A172 (cell line): ENCODE measurements at places on chromosomes 4 and X. TPM values are rescaled to one million over a fixed set of nuclear protein-coding genes. Genes with fewer than 3 reads are reported as not detected.
A peak's percentile ranks its signal among the peaks of the same experiment; 100 is the strongest.

DNA sequence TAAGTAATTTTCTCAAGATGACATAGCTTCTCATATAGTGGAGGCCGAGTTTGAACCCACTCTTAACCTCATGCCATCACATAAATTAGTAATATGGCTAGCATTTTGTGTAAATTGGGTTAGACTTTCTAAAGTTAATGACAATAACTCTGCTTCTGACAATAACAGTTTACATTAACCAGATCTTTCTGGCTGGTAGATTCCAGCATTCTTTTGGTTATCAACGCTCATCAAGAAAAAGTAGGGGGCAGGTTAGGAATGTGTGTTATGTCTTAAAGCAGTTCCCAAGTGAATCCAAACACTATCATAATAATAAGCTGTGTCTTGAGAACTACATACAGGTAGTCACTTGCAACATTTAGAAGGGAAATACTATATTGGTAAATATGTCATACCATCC lies 162.5 kb downstream of the PRDM5 start:
- no peak for DNase-seq

DNA sequence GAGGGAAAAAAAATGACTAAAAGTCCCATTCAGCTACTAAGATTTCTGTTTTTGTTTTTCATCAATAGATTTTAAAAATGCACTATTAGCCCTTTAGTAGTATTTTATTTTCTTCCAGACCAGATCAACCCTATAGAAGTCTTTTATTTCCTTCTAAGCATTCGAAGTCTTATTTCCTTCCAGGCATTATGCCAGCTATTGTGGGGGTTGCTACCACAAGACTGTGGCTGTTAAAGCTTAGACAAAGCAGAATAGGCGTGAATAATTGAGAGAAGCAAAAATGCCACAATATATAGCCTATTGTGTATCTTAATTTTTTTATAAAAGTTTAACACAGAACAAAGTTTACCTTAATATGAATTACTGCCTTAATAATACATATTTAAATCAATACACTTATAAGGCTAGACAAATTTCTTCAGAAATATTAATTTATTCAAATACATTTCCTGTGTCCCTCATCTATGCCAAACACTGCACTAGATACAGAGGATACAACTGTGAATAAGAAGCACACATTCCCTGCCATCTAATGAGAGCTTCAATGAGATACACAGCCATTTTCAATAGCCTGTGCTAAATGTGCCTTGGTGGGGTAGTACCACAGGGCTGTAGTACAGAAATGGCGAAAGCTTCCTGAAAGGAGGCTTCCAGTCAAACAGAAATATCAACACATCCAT lies 33.1 kb downstream of the SLC10A7 start:
- no peak for DNase-seq

GRCh38 chr4:186020793-186021407 lies 48.1 kb upstream of the TLR3 start:
- no peak for DNase-seq

Gene G3BP2
- 97.5 and 102 TPM in 2 replicates for total RNA-seq

Gene C4orf17
- not detected in 2 replicates for total RNA-seq

DNA sequence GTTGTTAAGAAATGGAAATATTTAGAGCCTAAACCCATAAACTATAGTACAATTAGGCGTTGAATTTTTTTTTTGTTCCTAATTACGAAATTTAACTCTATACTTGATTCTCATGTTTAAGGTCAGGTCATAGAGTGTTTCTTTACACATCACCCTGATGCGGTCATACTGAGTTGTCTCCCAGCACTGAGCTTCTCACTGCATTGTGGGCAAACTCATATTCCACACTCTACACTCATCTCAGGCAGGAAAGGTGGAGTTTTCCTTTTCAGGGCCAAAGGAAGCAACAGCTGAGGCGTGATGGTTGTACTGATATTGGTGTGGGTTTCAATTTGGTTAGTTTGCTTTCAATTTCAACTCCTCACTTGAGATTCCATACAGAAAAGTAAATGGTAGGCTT lies 75.4 kb downstream of the FAT4 start:
- DNase-seq = peak; percentile 48

DNA sequence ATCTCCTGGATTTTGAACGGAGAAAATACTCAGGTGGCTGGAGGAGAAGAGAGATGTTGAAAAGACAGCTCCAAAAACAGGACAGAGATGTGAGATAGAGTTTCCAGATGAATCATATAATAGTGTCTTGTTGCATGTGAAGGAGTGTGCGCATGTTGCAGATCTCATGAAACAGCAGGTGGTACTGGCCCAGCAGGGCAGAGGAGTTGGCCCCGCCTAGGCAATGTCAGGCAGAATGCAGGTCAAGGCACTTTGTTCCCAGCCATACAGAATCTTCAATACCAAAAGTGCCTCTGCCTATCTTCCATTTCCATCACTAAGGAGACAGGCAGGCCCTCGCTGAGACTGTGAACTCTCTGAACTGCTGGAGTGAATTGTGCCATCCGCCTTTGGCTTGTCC lies 63.9 kb upstream of the FAT1 start:
- DNase-seq = no peak

Gene PDE5A
- 7.0 and 9.9 TPM in 2 replicates for total RNA-seq

- peak; percentile 60 for DNase-seq
Observed at GRCh38 chrX:3450881-3451570, 104.6 kb upstream of the MXRA5 start.

DNA sequence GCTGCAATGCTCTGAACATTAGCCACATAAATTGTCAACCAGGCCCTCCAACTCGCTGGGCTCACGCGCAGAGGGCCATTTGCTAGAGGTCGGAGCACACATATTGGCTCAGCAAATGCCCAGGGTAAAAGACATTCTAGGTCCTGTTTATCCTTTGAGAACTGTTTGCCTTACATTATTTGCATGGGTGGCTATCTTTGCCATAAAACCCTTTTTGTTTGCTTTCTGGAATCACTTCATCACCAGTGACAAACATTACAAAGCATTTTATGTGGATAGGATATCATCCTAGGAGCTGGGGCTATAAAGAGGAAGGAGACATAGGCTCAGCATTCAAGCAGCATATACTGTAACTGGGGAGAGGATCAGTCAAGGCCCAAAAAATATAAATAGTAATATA lies 149.2 kb upstream of the RAI2 start:
- no peak for DNase-seq

GRCh38 chr4:161892951-161893350 lies 270.8 kb downstream of the FSTL5 start:
- DNase-seq = no peak

GRCh38 chrX:153662266-153662665 lies 11.3 kb downstream of the PNCK start:
- DNase-seq = no peak

DNA sequence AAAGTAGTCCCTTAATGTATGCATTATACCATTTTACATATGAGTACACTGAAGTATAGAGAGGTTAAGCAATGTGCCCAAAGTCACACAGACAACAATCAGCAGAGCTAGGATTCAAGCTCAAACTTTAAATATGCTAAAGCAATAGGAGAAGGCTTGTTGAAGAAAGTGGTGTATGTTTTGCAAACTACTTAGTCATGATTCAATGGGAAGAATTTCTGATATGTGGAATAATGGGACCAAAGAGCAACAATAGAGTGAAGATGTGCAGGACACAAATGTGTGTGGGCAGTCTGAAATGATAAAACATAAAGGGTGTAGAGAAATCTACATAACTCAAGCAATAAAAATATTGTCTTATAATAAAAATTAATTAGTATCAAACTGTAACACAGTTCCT lies 109.0 kb upstream of the ARSJ start:
- no peak for DNase-seq

DNA sequence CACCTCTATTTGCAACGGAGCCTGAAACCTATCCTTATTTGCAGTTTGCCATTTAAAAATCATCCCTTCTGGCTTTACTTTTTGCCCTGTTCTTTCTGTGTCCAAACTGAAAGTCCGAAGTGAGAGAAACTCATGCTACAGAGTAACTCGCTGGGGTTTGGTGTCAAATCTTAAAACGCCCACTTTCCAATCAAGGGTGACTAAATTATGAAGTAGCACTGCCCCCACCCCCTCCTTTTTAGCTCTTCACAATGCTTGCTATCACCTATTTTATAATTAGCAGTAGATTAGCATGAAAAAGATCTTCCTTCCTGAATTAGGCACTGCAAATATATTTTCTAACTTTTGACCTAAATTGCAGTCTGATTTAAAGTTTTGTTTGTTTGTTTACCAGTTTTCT lies 52.5 kb downstream of the VGLL1 start:
- no peak for DNase-seq

DNA sequence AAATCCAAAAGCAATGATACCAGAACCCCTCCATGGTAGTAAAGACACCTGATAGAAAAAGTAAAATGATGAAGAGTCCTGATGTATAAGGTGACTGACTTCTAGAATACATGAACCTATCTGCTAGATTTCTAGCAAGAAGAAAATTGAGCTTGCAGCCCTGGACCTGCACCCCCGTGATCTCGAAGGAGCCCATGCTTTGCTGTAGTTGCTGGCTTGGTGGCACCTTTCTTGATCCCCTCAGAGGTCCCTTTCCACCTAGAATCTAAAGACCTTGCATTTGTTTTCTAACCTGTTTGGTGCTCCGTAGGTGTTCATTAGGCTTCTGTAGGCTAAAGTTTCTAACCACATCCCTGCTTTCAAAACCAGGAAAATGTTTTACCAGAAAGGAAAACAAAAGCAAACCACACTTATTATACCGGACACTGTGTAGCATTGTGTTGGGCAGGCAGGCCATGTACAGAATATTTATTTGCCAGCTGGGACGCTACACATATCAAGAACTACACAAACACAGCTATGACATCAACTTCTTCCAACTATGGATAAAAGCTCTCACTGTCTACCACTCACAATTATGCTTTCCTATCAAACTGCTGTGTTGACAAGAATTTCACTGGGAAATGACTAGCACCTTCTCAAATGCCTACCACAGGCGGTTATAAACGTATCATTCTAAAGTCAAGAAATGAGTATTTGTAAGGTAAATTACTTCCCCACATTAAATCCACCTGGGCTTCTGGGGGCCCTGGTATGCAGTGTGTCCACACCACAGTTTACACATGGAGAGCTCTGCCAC lies 316.2 kb downstream of the UNC5C start:
- DNase-seq = peak; percentile 13

Gene POF1B
- total RNA-seq = not detected in 2 replicates

DNA sequence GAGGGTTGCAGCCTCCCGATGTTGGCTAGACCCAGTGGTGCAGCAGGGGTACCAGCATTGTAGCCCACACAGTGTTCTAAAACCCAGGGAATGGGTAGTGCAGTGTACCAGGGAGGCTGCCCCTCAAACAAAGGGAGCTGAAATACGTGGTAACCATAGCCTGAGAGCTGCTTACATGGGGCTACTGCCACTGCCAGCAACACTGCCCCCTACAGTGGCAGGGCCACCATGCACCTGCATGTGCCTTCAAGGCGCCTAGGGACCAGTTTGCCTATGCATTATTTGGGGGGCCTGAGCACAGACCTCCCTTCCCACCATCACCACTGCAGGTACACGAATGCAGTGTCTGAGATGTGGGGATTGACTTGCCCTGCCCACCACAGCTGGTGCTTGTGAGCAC lies 21.0 kb upstream of the BMP15 start:
- DNase-seq = no peak

Gene GPRASP1
- total RNA-seq = 0.26 and 0.29 TPM in 2 replicates

DNA sequence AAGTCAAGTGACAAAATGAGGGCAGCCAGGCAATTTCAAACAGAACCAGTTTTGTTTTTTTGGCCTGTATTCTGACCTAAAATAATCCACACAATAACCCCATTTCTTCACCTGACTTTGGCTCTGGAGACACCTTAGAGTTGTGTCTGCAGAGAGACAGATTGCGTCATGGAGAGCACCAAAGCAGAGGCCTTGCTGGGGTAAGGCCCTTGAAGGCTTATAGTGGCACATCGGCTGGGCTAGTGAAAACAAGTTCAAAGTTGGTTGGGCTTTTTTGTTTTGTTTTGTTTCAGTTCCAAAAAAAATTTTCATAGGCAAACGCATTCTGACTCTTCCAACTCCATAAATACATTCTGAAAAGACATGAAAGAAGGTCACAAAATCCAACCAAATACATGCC lies 34.4 kb downstream of the PARM1 start:
- DNase-seq = no peak

GRCh38 chr4:83548151-83548905 lies 12.4 kb downstream of the GPAT3 start:
- peak; percentile 96 for DNase-seq

DNA sequence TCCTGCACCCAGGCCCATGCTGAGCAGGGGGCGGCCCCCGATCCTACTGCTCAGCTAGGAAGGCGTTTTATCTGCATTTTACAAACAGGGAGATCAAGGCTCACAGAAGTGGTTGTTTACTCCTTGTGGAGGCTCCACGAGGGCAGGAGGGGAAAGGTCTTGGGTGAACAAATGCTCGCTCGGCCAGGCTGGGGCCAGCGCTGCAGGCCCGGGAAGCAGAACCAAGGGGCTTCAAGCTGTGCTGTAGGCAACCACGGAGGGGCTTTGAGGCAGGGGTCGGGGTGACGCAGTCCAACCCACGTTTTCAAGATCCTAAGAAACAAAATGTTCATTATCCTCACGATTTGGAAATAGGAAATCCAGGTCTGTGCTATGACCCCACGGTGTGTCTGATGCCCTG lies 125.8 kb downstream of the HMX1 start:
- DNase-seq = no peak

Gene EPGN
- total RNA-seq = not detected in 2 replicates

- peak; percentile 64 for DNase-seq
Observed at GRCh38 chr4:77921701-77922100, 59.1 kb downstream of the MRPL1 start.

Gene ENPEP
- not detected in 2 replicates for total RNA-seq

Gene SH3TC1
- 7.2 and 10.0 TPM in 2 replicates for total RNA-seq

DNA sequence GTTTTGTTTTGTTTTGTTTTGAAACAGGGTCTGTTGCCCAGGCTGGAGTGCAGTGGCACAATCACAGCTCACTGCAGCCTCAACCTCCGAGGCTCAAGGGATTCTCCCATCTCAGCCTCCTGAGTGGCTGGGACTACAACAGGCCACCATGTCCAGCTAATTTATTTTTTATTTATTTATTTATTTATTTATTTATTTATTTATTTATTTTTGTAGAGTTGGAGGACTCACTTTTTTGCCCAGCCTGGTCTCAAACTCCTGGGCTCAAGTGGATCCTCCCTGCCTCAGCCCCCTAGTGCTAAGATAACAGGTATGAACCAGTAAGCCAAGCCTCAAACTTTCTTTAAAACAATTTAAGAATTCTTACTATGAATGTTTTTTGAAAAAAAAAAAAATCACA lies 26.6 kb upstream of the PLS3 start:
- no peak for DNase-seq

DNA sequence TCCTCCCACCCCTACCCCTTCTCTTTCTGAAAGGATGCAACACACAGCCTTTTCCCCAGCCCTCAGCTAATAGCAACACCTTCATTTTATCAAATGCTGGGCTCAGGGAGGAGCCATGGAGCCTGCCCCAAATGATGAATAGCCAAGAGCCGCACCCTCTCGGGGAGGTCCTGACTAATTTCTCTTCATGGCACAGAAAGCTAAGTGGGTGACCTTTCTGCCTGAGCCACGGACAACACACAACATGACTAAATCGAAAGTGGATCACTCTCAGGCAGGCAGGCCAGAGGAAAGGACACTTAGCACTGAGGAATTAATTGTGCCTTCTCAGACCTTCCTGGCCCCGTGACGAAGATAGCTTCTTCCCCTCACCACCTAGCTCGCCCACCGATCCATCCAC lies 165.1 kb upstream of the RAI2 start:
- peak; percentile 2 for DNase-seq

- DNase-seq = no peak
Observed at GRCh38 chrX:33053001-33053400, 158.3 kb downstream of the DMD start.

GRCh38 chr4:71882113-71882841 lies 98.4 kb upstream of the GC start:
- no peak for DNase-seq
